ENCODE measurements at places on chromosomes 16 and 17. TPM values are rescaled to one million over a fixed set of nuclear protein-coding genes. Genes with fewer than 3 reads are reported as not detected.

AOC3 gene
- 0.15 TPM for total RNA-seq

NXN gene
- total RNA-seq = 55.4 TPM

DNAAF1 gene
- total RNA-seq = not detected

CD68 gene
- 27.7 TPM for total RNA-seq

PIGW gene
- total RNA-seq = 7.7 TPM
